Motor neuron (in vitro differentiated cells): ENCODE measurements at places on chromosomes 6 and 20. TPM values are rescaled to one million over a fixed set of nuclear protein-coding genes. Genes with fewer than 3 reads are reported as not detected.

Gene CRIP3
- 1.8 and 3.0 TPM in 2 replicates for total RNA-seq

Gene RNGTT
- 11.7 and 11.9 TPM in 2 replicates for total RNA-seq

DNA sequence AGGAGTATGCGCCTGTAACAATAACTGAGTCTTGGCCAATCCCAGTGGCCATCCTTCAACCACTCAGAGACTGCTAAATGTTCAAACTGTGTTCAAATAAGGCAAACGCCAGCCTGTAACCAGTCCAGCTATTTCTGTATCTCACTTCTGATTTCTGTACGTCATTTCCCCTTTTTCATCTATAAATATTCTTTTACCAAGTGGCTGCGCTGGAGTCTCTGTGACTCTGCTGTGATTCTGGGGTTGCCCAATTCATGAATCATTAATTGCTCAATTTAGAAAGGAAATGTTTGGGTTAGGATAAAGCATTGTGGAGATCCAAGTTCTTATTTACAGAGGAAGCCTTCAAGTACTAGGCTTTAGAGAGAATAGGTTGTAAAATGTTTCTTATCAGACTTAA lies 89.8 kb upstream of the UST start:
- no peak for ATAC-seq

- ATAC-seq = peak; percentile 60
Measured at GRCh38 chr20:8722277-8722928, 346.5 kb upstream of the PLCB4 start.
